NCI-H748 treated with DMSO at 0.1 percent for 48 hours (cell line): ENCODE measurements at places on chromosomes 6 and 20.

DNA sequence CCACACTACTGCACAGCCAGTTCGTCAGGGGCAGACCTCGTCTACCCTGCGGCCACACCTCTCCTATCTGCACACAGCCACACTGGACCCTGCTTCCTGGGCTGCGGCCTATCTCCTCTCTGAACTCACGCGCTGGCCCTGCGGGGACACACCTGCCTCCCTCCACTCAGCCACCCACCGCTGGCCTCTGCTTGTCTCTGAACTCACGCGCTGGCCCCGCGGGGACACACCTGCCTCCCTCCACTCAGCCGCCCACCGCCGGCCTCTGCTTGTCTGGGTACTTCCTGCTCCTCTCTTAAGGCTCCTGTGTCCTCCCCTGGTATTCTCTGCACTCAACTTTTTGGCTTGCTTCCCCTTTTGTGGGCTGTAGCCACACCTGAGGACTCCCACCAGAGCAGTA lies 52.3 kb downstream of the HUS1B start:
- no peak for DNase-seq

DNA sequence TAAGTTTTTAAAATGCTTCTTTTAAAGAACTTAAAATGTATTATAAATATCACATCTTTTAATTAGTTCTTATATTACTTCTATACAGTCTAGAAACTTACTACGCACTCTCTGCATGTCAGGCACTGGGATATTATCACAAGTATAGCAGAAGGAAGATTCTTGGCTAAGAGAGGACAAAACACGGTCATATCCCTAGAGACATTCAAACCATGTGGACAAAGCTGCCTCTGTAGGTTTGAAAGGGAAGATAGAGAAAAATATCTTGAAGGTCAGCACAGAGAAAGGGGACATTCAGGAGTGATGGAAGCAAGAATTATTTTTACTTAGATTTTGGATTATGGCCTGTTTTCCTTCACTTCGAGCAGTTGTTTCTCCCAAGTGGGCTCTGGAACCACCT lies 64.1 kb downstream of the LRRC1 start:
- no peak for DNase-seq

- DNase-seq: no peak
These were observed 15.7 kb downstream of the FOXQ1 start for GRCh38 chr6:1327630-1328029.

DNA sequence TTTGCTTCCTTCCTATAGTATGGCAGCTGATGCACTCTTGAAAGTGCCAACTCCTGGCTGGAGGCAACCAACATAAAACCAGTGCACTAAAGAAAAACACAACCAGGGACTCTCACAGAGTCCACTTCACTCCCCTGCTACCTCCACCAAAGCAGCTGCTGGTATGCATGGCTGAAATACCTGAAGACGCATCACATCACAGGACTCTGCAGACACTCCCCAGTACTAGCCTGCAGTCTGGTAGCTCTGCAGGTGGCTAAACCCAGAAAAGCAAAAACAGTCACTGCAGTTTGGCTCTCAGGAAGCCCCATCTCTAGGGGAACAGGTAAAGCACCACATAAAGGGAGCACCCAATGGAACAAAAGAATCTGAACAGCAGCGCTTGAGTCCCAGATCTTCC lies 473.0 kb upstream of the SPTLC3 start:
- DNase-seq: no peak

GRCh38 chr20:50186151-50186885 lies 4.3 kb upstream of the CEBPB start:
- DNase-seq: peak; percentile 52

DNA sequence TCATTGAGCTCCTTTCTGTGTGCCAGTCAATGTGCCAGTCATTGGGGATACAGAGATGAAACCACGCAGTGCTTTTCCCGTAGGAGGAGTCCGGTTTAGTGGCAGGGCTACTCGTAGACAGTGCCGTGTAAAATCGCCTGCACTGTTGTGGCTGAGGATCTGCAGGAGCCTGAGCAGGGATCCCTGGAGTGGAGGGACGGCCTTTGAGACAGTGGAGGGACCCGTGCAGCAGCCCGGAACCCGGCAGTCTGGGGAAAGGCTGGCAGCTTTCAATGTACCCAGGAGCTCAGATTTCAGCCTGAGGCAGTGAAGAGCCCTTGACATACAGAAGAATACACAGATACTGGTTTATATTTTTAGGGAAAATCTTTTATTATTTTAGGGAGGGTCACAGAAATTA lies 203.3 kb downstream of the ARID1B start:
- DNase-seq: peak; percentile 35

DNA sequence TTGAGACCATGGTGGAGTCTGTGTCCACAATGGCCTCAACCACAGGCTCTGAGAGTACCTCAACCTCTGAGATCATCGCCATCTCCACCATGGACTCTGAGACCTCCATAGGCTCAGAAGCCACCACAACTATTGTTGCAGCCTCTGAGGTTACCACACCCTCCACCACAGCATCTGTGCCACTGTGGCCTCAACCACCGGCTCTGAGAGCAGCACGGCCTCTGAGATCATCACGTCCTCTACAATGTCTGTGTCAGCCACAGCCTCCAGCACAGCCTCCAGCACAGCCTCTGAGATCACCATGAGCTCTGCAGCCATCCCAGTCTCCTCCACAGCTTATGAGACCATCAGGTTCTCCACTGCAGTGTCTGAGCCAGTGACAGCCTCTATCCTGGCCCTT lies 19.4 kb upstream of the MUC21 start:
- no peak for DNase-seq

DNA sequence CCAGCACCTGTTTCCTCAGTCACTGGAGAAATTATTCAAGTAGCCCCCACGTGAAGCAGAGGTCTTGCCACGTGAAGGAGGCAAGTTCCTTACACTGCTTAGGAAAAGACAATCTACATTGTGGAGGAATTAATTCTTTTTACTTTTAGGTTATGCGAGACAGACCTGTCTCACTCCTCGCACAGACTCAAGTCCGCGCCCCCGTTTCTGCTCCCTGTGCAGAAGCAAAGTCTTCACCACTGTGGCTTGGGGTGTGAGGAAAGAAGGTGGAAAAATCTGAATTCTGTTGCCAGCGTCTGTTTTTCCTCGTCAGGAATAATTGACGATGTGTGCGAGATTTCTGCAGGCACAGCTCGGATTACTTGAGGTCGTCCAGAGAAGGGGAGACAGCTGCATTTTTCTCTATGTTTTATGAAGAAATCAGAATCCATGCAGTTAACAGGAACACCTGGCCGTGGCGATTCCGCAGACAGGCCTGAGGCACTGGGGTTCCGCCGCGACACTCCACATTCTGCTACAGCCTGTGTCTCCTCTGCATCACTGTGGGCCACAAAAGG lies 185.1 kb downstream of the SMOC2 start:
- no peak for DNase-seq

GRCh38 chr20:1816384-1817381 lies 78.5 kb upstream of the SIRPA start:
- DNase-seq: no peak

DNA sequence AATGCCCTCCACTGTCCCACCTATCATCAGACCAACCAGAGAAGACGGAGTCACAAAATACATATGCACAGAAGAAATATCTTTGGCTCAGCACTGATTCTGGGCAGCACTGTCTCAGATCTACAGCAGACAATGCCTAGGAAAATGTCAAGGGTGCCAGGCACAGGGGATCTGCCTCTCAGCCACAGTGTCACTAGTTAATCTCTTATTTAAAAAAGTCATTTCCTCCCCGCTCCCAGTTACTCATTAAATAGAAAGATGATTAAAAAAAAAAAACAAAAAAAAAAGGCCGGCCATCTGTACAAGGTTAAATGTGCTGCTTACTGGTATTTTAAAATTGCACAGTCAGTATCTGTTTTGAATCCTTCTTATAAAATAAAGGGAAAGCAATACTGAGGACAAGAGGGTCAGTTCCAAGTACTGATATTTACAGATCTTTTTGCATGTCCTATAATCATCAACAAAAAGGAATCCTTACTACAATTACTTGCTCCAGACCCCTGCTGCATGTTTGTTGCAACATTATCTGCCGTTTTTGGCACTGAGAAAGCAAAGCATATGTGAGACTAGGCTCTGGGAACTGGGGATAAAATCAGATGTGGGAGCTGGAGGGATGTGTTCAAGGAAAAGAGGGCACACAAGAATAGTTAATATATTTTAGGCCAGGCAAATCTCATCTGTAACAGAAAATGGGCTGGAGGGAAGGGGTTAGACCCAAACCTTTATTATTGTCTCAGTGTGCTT lies 299.3 kb downstream of the KIF16B start:
- no peak for DNase-seq

- DNase-seq: no peak
These were observed 57.6 kb downstream of the GOPC start for GRCh38 chr6:117544716-117545115.

- no peak for DNase-seq
These were observed 20.0 kb downstream of the FAM209B start for GRCh38 chr20:56552911-56553629.

DNA sequence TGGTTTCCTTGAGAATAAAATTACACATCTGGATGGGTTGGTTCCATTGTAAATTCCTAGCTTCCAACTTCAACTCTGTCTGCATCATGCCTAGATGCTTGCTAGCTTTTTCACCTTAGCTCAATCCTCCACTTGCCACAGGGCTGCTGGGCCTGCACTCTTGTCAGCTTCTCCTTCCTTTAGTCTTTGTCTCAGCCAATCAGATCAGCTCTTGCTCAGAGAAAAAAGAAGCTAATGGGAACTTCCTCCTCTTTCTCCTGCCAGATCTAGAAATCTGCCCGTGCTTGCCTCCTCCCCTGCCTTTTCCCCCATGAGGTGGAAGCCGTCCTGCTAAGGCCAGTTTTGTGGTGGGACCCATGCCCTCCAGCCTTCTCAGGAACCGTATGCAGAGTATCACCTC lies 18.5 kb downstream of the RAE1 start:
- DNase-seq: no peak

GRCh38 chr20:39376788-39377187 lies 414.6 kb downstream of the DHX35 start:
- no peak for DNase-seq

GRCh38 chr6:25407431-25407830 lies 128.3 kb downstream of the CARMIL1 start:
- DNase-seq: no peak

GRCh38 chr20:47748823-47749222 lies 36.5 kb downstream of the SULF2 start:
- no peak for DNase-seq

DNA sequence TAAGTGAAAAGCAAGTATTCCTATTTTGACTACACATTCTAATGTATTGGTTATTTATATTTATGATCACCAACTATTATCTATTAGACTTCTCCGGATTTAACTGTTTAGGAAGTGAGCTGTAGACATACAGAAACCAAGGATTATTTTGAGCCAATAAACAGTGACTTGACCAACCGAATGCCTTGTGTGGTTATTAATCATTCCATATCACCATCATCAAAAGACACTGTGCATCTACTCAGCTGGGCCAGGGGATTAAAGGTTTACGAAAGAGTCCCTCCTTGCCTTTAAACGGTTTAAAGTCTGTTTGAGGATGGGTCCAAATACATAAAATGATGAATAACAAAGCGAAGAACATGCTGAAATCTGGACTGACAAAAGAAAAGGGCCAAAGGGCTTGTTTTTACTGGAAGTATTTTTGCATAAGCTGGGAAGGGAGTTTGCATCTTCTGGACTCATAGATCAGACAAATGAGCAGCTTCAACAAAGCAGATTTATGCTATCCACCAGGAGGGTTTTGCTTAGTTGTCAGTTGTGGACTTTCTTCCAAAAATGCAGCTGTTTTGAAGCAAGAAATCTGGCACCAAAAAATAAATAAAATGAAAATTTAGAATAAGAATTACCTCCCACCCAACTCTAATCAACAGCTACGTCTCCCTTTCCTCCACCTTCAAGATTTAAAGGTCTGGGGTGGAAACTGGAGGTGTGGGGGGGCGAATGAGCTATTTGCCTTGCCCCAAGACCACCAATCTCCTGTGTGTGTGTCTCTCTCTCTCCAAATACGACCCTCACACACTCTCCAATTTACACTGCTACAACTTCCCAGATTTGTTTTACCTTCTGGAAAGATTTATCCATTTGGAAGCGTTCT lies 33.6 kb upstream of the ID4 start:
- DNase-seq: peak; percentile 75

GRCh38 chr6:154337406-154338005 lies 19.1 kb downstream of the IPCEF1 start:
- DNase-seq: no peak

GRCh38 chr6:150112233-150112632 lies 30.6 kb upstream of the PPP1R14C start:
- DNase-seq: no peak

GRCh38 chr6:1477432-1478090 lies 88.2 kb downstream of the FOXF2 start:
- DNase-seq: no peak

DNA sequence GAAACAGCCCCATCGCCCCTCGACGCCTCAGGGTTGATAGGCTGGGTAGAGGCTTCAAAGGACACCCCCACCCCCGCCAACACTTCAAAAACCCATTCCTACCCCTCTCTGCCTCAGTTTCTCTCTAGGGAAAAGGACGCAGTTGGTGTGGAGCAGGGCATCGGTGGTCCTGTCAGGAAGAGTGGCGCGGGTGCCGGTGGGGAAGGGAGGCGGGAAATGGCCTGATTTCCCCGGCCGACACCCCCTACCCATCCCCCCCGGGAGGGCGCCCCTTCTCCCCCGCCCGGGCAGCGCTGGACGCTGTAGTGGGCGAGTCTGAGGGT lies 367 bp downstream of the NRSN2 start:
- no peak for DNase-seq

- DNase-seq: no peak
These were observed 239.6 kb upstream of the PLCB4 start for GRCh38 chr20:8829256-8829655.

DNA sequence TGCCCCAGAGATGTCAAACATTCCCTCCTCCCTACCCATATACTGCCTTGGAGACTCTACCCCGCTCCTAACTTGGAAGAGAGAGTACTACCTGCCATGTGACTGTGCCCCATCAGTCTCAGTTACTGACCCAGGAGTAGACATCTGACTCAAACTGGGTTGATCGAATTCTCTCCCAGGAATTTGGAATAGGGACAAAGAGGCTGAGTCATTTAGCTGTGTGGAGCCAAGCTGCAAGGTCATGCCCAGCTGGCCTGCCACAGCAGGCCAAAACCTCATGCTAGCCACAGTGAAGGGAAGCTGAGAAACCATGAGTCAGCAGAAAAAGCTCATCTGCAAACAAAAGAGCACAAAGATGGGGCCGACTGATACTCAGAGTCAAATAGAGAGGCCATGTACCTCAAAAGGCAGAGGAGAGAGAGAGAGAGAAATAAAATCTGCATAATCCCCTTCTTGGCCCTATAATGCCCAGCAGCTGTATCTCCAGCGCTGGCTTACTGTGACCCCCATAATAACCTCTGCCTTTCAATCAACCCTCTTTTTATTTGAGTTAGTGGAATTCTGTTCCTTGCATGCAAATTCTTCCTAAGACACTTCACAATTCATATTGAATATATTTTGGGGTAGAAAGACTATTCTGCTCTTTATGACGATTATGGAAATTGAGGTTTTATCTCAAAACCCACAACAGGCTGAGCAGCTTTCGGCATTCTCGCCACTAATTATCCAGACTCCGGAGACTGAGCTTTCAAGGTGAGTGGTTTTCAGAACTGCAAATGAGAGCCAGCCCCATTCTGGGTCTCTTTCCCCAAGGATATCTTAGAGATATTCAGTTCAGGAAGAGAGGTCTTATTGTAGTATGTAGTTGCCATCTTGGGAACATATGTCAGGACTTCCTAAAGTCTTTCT lies 21.4 kb upstream of the AKIRIN2 start:
- no peak for DNase-seq
